Myocyte (in vitro differentiated cells): ENCODE measurements at places on chromosomes 7 and 10. TPM values are rescaled to one million over a fixed set of nuclear protein-coding genes. Genes with fewer than 3 reads are reported as not detected.
A peak's percentile ranks its signal among the peaks of the same experiment; 100 is the strongest.

DNA sequence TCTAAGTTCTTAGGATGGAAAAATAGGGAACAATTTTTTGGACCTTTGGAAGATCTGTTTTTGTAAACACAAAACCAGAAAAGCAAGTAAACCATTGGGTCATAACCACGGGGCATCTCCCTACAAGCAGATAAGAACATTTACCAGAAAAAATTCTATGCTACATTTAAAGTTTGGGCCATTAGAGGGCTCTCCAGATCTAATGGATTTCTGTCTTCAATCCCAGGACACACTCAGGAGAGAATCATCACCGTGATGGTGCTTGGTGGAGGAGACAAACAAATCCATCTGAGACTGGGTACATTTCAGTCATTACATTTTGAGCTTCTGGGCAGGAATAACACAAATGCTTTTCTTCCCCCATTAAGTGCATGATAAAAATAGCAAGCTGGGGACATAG lies 178.4 kb upstream of the TARP start:
- peak; percentile 29 for DNase-seq

GRCh38 chr7:3174515-3175284 lies 126.4 kb upstream of the SDK1 start:
- DNase-seq: no peak

The CCDC6 gene
- 19.4 and 19.6 TPM in 2 replicates for total RNA-seq

GRCh38 chr7:111958431-111958830 lies 247.8 kb downstream of the DOCK4 start:
- no peak for DNase-seq

DNA sequence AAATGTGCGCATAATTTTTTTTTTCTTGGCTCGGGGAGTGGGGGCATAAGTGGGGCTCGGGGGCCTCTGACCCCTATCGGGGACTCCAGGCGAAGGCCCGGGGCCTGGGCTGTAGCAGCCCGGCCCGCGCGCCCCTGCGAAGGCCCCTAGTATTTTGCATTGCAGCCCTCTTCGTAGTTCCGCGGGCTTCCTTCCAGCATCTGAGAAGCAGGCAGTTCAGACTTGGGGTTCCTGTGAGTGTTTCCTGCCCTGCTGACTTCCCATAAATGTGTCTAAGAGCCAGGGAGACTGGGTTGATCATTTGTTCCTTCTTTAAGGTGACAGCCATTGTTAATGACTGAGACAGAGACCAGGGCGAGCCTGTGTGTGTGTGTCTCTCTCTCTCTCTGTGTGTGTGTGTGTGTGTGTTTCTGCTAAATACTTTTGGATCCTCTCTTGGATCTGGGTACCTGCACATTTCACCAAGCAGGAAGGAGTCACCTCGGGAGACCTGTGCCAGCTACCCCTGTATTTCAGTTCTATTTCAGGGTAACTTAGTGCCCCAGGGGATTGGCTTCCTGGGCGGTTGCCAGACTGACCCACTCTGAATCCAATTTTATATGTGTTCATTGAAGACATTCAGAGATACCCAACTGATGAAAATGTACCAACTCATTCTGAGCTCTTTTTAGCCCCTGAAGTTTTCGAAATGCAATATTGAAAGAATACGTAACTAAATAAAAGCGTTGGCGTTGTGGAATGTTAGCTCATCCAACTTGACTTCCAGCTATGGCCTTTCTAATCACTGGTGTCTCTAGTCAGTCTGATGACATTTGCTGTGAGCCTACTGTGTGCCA lies 805 bp downstream of the MSRB2 start:
- DNase-seq: peak; percentile 54

DNA sequence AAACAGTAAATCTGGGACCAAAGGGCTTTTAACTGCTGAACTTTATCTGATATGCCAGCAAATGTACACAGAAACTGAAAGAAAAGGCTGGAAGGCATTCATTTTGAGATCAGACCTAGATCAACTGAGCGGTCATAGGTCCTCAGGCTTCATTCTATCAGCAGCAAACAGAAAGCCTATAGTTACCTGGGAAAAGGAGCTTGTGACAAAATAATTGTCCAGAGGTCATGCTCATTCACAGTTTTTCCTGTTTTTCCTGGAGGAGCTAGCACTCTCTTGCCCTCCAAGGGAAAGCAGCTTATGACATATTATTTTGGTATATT lies 320.2 kb downstream of the AHR start:
- DNase-seq: no peak

DNA sequence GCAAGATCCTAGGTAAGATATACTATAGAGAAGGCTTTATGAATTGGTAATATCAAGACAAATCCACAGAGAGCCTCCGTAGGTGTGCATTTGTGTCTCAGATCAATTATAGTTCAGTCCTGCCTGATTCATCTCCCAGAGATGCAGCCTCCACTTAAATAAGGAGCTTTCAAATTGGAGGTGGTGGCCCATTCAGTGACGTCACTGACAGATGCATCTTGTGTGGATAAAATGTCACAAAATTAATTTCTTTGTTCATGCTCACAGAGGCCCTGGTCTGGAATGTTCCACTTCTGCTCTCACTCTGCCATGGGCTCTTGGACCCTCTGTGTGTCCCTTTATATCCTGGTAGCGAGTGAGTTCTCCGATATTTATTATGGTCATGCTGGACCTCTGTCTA lies 157.1 kb upstream of the PRSS58 start:
- no peak for DNase-seq
